ENCODE measurements at places on chromosomes 2 and 18. TPM values are rescaled to one million over a fixed set of nuclear protein-coding genes. Genes with fewer than 3 reads are reported as not detected.

DNA sequence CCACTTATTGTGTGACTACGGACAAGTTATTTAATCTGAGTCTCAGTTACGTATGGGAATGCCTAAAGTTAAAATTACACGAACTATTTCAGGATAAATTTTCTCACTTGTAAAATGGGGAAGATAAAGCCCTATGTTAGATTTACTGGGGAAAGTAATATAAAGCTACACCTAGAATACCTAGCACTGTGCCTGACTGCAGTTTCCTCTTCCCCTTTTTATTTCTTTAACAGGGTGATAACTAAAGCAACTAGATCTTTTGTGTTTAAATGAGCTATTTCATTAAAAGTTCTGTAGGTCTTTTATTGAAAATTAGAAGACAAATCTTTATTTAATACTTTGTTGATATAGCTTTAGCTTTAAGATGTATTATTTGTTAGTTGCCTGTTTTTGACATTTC is 5.0 kb downstream of the B3GNT2 start:
- H3K27me3 ChIP-seq, result no peaks in the 10 kb centered on the region
- no peak overlapping the region for H3K27ac ChIP-seq
- no peak for DNase-seq
- no peaks in the 10 kb centered on the region for H3K36me3 ChIP-seq
- H3K4me1 ChIP-seq, result peaks cover 8% of the 10 kb centered on the region
- no peak overlapping the region for H3K4me3 ChIP-seq

DNA sequence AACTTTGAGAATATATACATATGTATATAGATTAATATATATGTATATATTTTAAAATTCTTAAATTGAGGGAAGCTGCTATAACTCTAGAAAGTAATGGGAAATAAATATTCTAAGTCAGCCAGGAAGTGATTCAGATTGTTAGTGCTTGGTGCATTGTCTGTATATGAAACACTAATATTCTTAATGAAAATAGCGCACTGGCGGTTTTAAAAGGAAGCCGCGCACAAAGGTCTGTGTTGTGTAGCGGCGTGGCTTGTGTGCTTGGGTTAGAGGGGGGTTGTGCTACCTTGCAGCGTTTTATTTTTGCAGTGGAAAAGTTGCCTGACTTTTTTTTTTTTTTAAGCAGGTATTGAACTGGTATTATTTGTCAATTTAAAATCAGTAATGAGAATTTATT is 11.3 kb downstream of the TSHZ1 start:
- H3K4me1 ChIP-seq, result peaks cover 3% of the 10 kb centered on the region
- no peak for DNase-seq
- H3K27ac ChIP-seq, result no peak overlapping the region
- H3K4me3 ChIP-seq, result no peak overlapping the region

GRCh38 chr2:96108151-96108540 is 8.2 kb downstream of the ADRA2B start:
- no peak for DNase-seq
- peaks cover 6% of the 10 kb centered on the region for H3K4me1 ChIP-seq
- H3K27me3 ChIP-seq, result no peaks in the 10 kb centered on the region
- H3K4me3 ChIP-seq, result no peak overlapping the region
- H3K36me3 ChIP-seq, result no peaks in the 10 kb centered on the region

GRCh38 chr2:125169764-125170146 is 1144.7 kb downstream of the CNTNAP5 start:
- no peak overlapping the region for H3K27ac ChIP-seq
- DNase-seq, result no peak
- no peak overlapping the region for H3K4me3 ChIP-seq

DNA sequence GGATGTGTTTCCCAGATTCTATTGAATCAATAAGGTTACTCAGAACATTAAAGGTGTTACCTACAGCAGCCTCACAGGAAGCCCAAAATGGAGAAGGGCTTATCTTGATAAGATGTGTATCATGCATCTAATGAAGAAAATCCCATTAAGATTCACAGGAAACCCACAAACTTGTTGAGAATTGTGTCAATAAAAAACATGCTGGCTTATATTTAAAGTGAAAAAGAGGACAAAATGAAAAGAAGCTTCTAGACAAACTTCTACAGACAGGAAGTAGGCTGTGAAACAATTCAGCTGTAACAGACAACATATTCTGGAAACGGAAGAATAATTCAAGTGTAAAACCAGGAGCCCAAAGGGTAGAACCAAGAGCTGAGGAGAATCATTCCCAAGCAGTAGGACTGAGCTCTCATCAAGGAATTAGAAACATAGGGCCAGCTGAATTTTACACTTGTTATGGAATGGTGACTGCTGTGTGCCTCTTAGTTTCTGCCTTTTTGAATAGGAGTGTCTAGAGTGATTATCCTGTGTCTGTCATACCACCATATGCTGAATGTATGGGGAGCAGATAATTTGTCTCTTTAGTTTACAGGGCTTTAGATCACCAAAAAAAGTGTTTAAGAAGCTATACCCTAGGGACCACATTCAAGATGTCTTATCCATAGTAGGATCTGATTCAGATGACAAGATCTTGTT is 9.6 kb downstream of the IMMT start:
- no peak for DNase-seq
- H3K27ac ChIP-seq, result peak overlapping the region; percentile 16
- no peaks in the 10 kb centered on the region for H3K27me3 ChIP-seq

GRCh38 chr2:77005522-77005921 is 516.7 kb downstream of the LRRTM4 start:
- H3K4me1 ChIP-seq, result no peaks in the 10 kb centered on the region
- DNase-seq, result no peak
- no peaks in the 10 kb centered on the region for H3K36me3 ChIP-seq
- no peaks in the 10 kb centered on the region for H3K27me3 ChIP-seq
- H3K4me3 ChIP-seq, result no peak overlapping the region
- no peak overlapping the region for H3K27ac ChIP-seq

DNA sequence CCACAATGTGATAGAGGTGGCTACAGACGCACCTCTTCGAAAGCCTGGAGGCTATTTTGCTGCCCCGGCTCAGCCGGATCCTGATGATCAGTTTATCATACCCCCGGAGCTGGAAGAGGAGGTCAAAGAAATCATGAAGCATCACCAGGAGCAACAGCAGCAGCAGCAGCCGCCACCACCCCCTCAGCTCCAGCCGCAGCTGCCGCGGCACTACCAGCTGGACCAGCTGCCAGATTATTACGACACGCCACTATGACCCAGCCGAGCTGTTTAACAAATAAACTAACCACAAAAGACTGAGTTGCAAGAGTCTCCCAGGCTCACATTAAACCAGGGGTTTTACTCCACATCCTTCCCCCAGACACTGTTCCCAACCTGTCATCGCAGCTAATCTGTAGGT is 263.8 kb downstream of the PHLPP1 start:
- no peak overlapping the region for H3K27ac ChIP-seq
- no peaks in the 10 kb centered on the region for H3K36me3 ChIP-seq
- no peak overlapping the region for H3K4me3 ChIP-seq
- no peaks in the 10 kb centered on the region for H3K27me3 ChIP-seq
- H3K4me1 ChIP-seq, result peaks cover 6% of the 10 kb centered on the region

GRCh38 chr2:131103165-131103564 is 2.0 kb upstream of the PLEKHB2 start:
- H3K27me3 ChIP-seq, result no peaks in the 10 kb centered on the region
- no peak for DNase-seq
- peaks cover 21% of the 10 kb centered on the region for H3K4me1 ChIP-seq
- H3K4me3 ChIP-seq, result no peak overlapping the region

DNA sequence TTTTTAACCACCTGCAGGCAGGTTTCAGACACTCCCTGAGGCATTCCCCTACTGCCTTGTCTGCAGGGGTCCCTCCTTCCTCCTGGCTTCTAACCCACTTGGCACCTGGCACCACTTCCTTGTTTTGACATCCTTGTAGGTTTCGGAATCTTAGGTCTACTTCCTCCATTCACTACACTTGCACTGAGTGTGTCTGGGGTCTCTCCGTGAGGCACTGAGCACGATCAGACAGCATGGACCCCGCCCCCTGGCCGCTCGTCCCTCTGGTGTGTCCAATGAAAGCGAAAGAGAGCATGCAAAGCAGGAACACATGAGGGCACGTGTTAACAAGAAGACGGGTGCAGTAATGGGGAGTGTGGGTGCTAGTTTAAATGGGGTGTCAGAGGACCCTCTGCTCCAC is 63.8 kb downstream of the HAUS1 start:
- peak; percentile 88 for DNase-seq
- H3K4me3 ChIP-seq, result no peak overlapping the region
- no peaks in the 10 kb centered on the region for H3K27me3 ChIP-seq
- no peak overlapping the region for H3K27ac ChIP-seq

GRCh38 chr2:106800976-106801655 is 84.9 kb downstream of the ST6GAL2 start:
- no peaks in the 10 kb centered on the region for H3K36me3 ChIP-seq
- no peak overlapping the region for H3K4me3 ChIP-seq
- H3K4me1 ChIP-seq, result no peaks in the 10 kb centered on the region
- no peaks in the 10 kb centered on the region for H3K27me3 ChIP-seq
- no peak for DNase-seq
- H3K27ac ChIP-seq, result no peak overlapping the region

DNA sequence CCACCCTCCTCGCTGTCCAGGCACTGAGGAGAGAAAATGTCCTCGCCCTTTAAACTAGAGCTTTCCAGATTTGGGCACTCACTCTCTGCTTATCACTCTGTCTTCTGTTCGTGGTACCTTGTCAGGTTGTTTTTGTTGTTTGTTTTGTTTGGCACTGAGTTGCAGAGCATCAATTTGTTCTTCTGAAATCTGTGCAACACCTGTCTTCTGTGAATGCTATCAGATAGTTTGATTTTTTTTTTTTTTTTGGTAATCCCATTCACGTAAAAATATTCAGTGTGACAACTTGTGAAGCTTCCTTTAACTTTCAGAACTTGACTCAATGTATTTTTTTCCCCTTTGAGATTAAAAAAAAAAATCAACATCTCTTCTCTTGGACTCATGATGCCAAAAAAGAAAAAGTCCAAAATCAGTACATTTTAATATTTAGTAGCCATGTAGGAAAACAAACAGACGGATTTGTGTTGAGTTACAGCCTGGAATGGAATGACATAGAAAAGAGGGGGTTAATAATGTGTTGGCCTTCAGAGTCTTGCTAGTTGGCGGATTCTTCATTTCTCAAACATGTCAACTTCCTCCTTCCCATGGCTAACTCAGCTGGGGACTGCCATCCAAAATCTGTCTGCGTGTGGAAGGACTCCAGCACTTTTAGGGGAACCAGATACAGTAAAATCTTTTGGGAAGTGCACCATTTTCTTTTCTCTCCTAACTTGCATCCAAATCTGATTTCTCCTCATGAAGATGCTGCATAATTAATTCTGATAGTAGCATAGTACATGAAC is 1.6 kb downstream of the TMEM178A start:
- H3K27ac ChIP-seq, result no peak overlapping the region
- no peaks in the 10 kb centered on the region for H3K27me3 ChIP-seq
- peaks cover 7% of the 10 kb centered on the region for H3K4me1 ChIP-seq
- H3K4me3 ChIP-seq, result peak overlapping the region; percentile 65
- no peaks in the 10 kb centered on the region for H3K36me3 ChIP-seq
- DNase-seq, result no peak

GRCh38 chr2:79833235-79833878 is 320.5 kb downstream of the CTNNA2 start:
- H3K27me3 ChIP-seq, result no peaks in the 10 kb centered on the region
- H3K4me3 ChIP-seq, result no peak overlapping the region
- H3K27ac ChIP-seq, result no peak overlapping the region
- no peaks in the 10 kb centered on the region for H3K36me3 ChIP-seq
- no peaks in the 10 kb centered on the region for H3K4me1 ChIP-seq
- DNase-seq, result no peak

- H3K27ac ChIP-seq, result no peak overlapping the region
- H3K4me1 ChIP-seq, result no peaks in the 10 kb centered on the region
- H3K27me3 ChIP-seq, result no peaks in the 10 kb centered on the region
- no peaks in the 10 kb centered on the region for H3K36me3 ChIP-seq
- no peak for DNase-seq
These were observed 175.5 kb upstream of the KLF7 start for GRCh38 chr2:207341112-207341750.

DNA sequence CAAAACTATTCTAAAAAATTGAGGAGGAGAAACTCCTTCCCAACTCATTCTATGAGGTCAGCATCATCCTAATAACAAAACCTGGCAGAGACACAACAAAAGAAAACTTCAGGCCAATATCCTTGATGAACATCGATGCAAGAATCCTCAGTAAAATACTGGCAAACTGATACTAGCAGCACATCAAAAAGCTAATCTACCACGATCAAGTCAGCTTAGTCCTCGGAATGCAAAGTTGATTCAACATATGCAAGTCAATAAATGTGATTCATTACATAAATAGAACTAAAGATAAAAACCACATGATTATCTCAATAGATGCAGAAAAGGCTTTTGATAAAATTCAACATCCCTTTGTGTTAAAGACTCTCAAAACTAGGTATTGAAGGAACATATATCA is 63.1 kb downstream of the EHBP1 start:
- H3K4me3 ChIP-seq, result no peak overlapping the region
- no peak for DNase-seq
- no peak overlapping the region for H3K27ac ChIP-seq
- no peaks in the 10 kb centered on the region for H3K4me1 ChIP-seq
- no peaks in the 10 kb centered on the region for H3K27me3 ChIP-seq

DNA sequence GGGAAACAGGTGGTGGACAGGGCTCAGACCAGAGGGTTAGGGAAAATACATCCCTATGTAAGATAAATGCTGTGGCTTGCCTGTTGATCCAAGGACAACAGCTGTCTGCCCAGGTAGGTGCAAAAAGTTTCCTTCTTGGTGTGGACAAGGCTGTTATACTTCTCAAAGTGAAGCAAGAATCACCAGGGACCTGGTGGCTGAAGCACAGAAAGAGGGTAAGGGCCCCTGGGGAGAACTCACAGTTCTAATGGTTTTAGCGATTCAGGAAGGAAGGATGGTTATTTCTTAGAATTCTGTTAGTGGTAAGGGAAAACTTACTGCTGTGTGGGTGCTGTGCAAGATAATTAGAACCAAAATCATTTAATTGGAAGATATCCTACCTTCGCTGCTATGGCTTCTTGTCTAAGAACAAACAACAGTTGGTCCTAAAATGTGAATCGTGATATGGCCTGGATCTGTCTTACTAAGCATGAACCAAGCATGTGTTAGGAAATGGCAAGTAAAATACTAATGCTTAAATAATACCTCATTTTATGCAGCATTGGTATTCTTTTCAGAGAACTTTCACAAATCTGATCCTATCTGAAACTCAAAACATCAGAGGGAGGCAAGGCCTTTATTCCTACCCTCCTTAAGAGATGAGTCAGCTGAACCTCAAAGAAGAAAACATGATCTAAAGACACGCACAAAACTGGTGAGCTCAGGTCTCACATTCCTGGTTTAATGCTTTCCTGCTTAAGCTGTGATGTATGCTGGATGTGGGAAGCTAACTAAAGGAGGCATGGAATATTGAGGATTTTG is 159.2 kb upstream of the THUMPD2 start:
- no peaks in the 10 kb centered on the region for H3K27me3 ChIP-seq
- no peaks in the 10 kb centered on the region for H3K4me1 ChIP-seq
- no peak overlapping the region for H3K4me3 ChIP-seq
- no peak overlapping the region for H3K27ac ChIP-seq
- no peak for DNase-seq

Gene FOSL2
- total RNA-seq, result 179 TPM

Gene EPC2
- 70.1 TPM for total RNA-seq

Gene IL36G
- total RNA-seq, result not detected

Gene FANCL
- total RNA-seq, result 42.7 TPM

Gene RPRM
- 0.54 TPM for total RNA-seq

Gene TMEM163
- total RNA-seq, result not detected
